ENCODE measurements at places on chromosomes 3 and 15.

DNA sequence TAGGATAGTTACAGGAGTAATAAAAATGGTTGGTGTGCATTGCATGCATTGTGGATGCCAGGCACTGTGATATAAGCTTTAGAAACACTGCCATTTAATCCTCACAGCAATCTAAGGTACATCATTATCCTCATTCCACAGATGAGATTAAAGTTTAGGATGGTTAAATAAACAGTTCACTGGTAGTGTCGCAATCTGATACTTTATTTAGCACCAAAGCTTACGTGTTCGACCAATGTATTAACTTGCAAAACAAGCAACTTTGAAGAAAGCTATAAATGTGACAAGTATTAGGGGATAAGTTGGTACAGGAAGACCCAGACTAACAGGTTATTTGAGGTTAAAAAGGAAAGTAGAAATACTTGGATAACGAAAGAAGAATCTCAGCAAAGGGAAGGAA, 150.5 kb upstream of the ZNF385D start:
- no peak for DNase-seq

DNA sequence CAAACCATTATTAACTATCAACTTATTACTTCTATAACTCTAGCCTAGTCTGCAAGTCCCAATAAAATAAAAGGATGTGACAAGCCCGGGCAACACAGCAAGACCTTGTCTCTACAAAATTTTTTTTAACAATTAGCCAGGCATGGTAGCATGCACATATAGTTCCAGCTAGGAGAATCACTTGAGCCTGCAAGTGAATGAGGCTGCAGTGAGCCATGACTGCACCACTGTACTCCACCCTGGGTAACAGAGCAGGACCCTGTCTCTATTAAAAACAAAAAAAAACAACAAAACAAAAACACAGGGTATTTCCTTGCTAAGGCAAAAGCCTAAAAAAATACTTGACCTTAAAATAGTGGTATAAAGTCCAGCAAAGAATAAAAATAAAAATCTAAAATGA, 31.4 kb downstream of the ANKRD28 start:
- DNase-seq, result no peak

- no peak for DNase-seq
Observed at GRCh38 chr3:101273156-101273555, 47.2 kb downstream of the IMPG2 start.

- DNase-seq, result no peak
Observed at GRCh38 chr3:64732576-64732975, 44.8 kb upstream of the ADAMTS9 start.

- no peak for DNase-seq
Observed at GRCh38 chr3:71562938-71563337, 20.6 kb downstream of the FOXP1 start.

DNA sequence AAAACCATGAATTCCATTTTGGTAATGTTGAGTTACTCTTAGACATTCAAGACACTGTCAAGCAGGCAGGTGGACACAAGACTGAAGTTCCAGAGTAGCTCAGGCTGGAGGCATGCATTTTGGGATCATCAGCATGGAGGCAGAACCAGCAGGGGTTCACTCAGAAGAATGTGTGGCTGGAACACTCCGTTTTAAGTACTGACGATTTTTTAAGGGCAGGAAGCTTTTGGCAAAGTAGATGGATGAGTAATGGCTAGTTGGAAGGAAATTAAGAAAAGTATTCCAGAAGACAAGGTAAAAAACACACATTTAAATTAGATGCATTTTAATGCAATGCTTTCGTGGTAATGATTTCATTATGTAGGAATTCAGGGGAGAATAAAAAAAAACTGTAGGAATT, 420.4 kb downstream of the ROBO2 start:
- DNase-seq, result no peak

GRCh38 chr15:55016225-55016624, 180.5 kb downstream of the RSL24D1 start:
- no peak for DNase-seq

GRCh38 chr3:134313847-134314587, 60.2 kb downstream of the AMOTL2 start:
- no peak for DNase-seq

GRCh38 chr3:47366833-47367232, 14.0 kb upstream of the PTPN23 start:
- DNase-seq, result no peak

- no peak for DNase-seq
Observed at GRCh38 chr3:44068753-44069152, 172.9 kb upstream of the TOPAZ1 start.

GRCh38 chr3:195909644-195910498, 1.5 kb upstream of the TNK2 start:
- DNase-seq, result peak; percentile 71

GRCh38 chr3:52463416-52463815, 8.0 kb downstream of the NISCH start:
- DNase-seq, result no peak

DNA sequence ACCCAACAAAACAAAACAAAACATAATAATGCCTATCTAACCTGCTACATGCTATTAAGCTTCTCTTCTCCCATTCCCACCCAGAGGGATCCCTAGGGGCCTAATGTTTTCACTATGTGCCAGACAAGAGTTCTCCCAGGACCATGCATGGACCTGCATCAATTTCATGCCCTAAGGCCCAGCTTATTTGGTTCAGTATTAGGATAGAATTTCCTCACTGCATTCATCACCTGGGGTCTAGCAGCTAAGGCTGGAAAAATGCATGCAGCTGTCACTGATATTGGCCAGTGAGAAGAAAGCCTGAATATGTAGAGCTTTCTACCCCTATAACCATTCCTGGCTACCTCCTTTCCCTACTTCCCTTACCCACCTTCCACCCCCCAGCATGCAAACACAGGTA, 2.0 kb upstream of the HCLS1 start:
- no peak for DNase-seq

DNA sequence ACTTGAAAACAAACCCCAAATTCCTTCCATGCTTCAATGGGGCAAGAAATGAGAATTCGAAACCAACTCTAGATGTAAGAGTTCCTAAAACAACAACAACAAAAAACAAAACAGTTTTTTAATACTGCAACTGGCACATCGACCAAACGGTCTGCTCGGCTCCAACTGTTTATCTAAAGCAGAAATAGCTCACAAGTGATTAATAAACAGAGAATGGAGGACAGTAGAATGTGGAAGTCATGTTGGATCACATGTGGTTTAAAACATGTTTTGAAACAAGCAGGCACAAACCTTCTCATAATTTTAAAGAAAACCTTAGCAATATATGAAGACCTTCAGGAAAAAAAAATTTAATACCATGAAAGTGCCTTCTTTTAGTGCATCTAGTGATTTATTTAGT, 55.1 kb downstream of the SETMAR start:
- no peak for DNase-seq

GRCh38 chr3:52017586-52017985, 21.9 kb upstream of the RPL29 start:
- no peak for DNase-seq

DNA sequence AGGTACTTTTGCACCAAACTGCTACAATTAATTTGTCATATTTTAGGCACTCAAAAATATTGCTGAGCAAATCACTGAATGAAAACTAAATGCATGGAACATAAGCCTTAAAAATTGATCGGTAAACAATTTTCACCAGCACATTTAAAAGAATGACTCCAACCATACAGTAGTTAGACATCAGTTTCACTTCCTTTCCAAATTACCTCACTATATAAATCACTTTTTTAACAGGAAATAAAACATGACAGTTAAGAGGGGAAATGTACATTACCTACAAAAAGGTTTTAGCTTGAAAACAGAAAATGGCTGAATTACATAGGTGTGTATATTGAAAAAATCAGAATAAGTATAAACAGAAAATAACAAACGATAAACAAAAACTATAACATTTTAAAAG, 108.4 kb downstream of the SERPINI1 start:
- DNase-seq, result no peak

DNA sequence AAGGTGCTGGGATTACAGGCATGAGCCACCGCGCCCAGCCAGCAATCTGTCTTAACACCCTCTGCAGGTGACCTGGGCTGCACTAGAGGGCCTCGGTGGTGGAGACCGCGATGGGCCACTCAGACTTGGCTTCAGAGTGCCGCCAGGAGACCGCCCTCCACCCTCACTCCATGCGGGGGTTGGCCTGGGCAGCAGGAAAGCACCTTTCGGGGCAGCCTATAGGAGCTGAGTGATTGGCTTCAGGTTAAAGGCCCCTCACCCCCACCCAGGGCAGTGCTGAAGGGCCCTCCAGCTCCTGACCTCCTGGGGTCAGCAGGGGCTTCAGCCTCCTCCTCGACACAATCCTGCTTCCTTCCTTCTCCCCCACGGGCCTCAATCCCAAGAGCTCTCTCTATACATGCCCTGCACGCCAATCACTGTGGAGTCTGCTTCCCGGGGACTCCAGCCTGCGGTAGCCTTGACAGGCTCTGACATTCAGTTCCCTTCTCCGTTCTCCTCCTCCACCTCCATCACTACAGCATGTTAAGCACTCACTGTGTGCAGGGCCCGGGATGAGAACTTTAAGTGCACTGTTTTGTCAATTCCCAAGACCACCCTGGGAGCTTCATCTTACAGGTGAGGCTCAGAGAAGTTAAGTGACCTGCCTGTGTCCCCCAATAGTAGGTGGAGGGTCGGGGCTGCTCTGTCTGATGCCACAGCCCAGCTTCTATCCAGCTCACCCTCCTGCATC, 225.3 kb downstream of the XXYLT1 start:
- DNase-seq, result no peak

- no peak for DNase-seq
Observed at GRCh38 chr15:52870015-52870414, 79.9 kb upstream of the ONECUT1 start.

DNA sequence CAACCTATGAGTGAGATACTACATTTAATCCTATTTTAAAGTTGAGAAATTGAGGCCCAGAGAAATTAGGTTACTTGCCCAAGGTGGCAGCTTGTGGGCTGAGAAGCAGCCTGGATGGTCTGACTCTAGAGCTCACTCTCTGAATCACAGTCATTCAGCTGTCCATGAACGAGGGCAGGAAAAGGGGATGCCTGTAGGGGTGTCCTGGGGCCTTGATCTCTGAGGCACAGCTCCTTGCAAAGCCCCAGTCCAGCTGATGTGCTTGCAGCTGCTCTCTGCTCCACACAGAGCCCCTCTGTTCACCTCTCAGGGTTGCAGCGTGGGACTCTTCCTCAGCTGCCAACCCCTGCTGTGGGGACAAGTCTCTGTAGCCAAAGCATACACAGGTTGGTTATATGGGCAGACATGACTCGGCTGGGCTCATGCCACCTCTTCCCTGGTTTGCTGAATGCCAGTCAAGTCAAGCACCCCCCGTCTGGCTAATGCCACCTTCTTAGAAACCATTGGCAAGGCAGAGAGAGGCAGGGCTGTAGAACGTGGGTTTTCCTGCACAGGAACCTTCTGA, 56.8 kb downstream of the GASK1A start:
- no peak for DNase-seq

GRCh38 chr3:4753073-4753691, 226.1 kb upstream of the BHLHE40 start:
- DNase-seq, result no peak

GRCh38 chr3:151290673-151291072, 12.3 kb upstream of the P2RY14 start:
- DNase-seq, result no peak

DNA sequence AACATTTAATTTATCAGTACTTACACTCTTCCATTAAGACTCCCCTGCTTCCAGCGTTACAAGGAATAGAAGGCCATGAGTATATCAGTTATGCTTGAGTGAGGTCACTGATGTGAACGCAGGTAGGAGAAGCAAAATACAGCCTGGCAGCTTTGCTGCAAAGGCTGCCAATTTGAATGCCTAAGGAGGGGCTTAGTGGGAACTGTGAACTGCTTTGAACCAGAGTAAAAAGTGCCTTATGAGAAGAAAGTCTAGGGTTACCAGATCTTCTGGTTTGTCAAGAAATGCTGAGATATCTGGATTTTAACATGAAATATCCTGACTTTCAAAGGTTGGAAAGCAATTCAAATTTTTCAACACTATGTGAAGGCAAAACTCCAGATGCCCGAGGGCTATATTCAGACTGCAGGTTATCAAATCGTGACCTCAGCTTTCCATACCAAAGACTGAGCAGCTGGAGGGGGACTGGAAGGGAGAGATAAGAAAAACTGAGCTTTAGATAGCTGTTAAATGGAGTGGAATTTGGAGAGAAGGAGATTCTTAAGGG, 446.3 kb upstream of the NECTIN3 start:
- DNase-seq, result no peak

- DNase-seq, result no peak
Observed at GRCh38 chr3:177463863-177464262, 266.6 kb upstream of the TBL1XR1 start.

DNA sequence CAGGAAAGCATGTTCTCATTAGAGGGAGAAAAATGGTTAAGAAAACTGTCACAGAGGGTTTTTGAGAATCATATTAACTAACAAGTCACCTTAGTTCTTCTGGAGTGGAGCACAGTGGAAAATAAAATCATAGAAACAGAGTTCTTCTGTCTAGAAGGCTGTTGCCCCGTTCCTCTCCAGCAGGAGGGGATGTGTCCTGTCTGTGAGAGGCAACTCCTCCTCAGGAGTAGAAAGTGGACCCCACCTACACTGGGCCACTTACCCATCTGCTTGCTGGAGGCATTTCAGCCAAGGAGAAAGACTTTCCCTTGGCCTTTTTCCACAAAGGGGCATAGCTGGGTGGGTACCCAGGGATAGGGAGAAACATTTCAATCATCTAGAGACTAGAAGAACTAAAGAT, 106.6 kb downstream of the SSR3 start:
- DNase-seq, result no peak

All from retina (tissue), 1 donor.